PC-3 (cell line): ENCODE measurements at places on chromosomes 6 and 20. TPM values are rescaled to one million over a fixed set of nuclear protein-coding genes. Genes with fewer than 3 reads are reported as not detected.

The ADGRF1 gene
- 82.6 and 104 TPM in 2 replicates for total RNA-seq

The IL17A gene
- not detected in 2 replicates for total RNA-seq

The NR2E1 gene
- 0.07 TPM in 1 of 2 replicates, not detected in the other for total RNA-seq

The ZKSCAN4 gene
- total RNA-seq = 2.3 and 3.7 TPM in 2 replicates

The MYLK2 gene
- total RNA-seq = 1.7 TPM in 2 replicates

The HRH3 gene
- total RNA-seq = not detected in 2 replicates

The LAMA2 gene
- 0.17 and 0.22 TPM in 2 replicates for total RNA-seq

The SDC4 gene
- total RNA-seq = 134 and 167 TPM in 2 replicates

- H3K27me3 ChIP-seq = peaks cover 71% of the 10 kb centered on the region
- no peaks in the 10 kb centered on the region for H3K36me3 ChIP-seq
- no peak for DNase-seq
- no peak overlapping the region for H3K27ac ChIP-seq
- no peaks in the 10 kb centered on the region for H3K4me1 ChIP-seq
- H3K4me3 ChIP-seq = no peak overlapping the region
Measured at GRCh38 chr20:32052778-32053362, 828 bp downstream of the HCK start.

GRCh38 chr20:10673176-10673841 lies 490 bp downstream of the JAG1 start:
- peak overlapping the region; percentile 95 for H3K27ac ChIP-seq
- peaks cover 33% of the 10 kb centered on the region for H3K4me1 ChIP-seq
- no peaks in the 10 kb centered on the region for H3K27me3 ChIP-seq
- peaks cover 39% of the 10 kb centered on the region for H3K36me3 ChIP-seq
- no peak for DNase-seq
- peak overlapping the region; percentile 95 for H3K4me3 ChIP-seq

- DNase-seq = peak; percentile 59
- no peaks in the 10 kb centered on the region for H3K4me1 ChIP-seq
- no peaks in the 10 kb centered on the region for H3K27me3 ChIP-seq
- H3K36me3 ChIP-seq = no peaks in the 10 kb centered on the region; the same call in 1 of the 2 replicates
- H3K27ac ChIP-seq = no peak overlapping the region
Measured at GRCh38 chr6:106300944-106301343, 24.6 kb downstream of the ATG5 start.

GRCh38 chr20:63119963-63120807 lies 95.7 kb downstream of the YTHDF1 start:
- H3K4me3 ChIP-seq = no peak overlapping the region
- DNase-seq = no peak
- H3K27me3 ChIP-seq = peaks cover 24% of the 10 kb centered on the region
- H3K4me1 ChIP-seq = peaks cover 17% of the 10 kb centered on the region

DNA sequence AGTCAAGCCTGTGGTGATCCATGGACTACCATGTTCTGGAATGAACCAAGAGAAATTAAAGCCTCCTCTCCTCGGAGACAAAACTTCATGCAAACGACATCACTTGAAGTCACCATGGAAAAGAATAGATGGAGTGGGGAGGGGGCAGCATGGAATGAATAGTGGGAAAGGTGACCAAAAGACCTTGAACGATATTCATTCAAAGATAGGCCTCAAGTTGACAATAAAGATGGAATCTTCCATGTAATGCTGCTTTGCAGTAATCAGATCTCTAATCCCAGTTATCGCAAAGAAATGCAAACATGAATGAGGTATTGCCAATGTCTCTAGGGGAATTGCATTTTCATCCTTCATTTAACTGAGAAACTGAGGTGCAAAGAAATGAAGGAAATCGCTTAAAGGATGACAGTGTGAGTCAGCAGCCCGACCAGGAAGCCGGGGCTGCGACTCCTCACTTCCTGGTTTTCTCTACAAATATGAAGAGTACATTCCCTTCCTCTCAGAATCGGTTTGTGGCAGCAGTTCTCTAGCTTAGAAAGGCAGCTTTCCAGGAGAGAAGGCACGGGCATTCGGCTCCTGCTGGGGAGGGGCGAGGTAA lies 65.6 kb upstream of the RREB1 start:
- H3K4me3 ChIP-seq = no peak overlapping the region
- DNase-seq = peak; percentile 51
- H3K4me1 ChIP-seq = peaks cover 21% of the 10 kb centered on the region
- peak overlapping the region; percentile 35 for H3K27ac ChIP-seq
- H3K36me3 ChIP-seq = no peaks in the 10 kb centered on the region

GRCh38 chr6:43801495-43802181 lies 31.6 kb downstream of the VEGFA start:
- no peaks in the 10 kb centered on the region for H3K36me3 ChIP-seq

GRCh38 chr6:152236370-152237097 lies 400.6 kb downstream of the SYNE1 start:
- H3K27me3 ChIP-seq = no peaks in the 10 kb centered on the region
- H3K27ac ChIP-seq = no peak overlapping the region
- no peak overlapping the region for H3K4me3 ChIP-seq

- H3K4me1 ChIP-seq = no peaks in the 10 kb centered on the region
Measured at GRCh38 chr6:20969551-20969950, 435.3 kb downstream of the CDKAL1 start.
